ENCODE measurements at places on chromosomes 16 and 17. TPM values are rescaled to one million over a fixed set of nuclear protein-coding genes. Genes with fewer than 3 reads are reported as not detected.

DNA sequence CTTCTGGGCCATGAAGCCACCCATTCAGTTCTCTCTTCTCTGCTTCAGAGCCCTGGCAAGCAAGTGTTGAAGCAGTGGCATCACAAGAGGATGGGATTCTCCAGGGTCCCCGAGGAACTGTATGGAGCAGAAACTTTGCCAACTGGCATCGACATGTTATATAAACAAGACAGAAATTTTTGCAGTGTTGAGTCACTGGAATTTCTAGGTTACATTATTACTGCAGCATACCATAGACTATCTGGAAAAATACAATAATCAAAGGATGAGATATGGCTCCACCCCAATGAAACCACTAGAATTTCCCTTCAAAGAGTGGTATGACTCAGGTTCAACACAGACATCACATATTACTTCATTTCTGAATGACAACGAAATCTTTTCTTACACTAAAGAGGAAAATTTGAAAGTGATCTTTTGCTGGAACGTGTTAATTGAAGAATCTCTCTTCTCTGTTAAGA lies 343.0 kb upstream of the DYNLRB2 start:
- no peak for DNase-seq

The NT5M gene
- 7.1 TPM for total RNA-seq

DNA sequence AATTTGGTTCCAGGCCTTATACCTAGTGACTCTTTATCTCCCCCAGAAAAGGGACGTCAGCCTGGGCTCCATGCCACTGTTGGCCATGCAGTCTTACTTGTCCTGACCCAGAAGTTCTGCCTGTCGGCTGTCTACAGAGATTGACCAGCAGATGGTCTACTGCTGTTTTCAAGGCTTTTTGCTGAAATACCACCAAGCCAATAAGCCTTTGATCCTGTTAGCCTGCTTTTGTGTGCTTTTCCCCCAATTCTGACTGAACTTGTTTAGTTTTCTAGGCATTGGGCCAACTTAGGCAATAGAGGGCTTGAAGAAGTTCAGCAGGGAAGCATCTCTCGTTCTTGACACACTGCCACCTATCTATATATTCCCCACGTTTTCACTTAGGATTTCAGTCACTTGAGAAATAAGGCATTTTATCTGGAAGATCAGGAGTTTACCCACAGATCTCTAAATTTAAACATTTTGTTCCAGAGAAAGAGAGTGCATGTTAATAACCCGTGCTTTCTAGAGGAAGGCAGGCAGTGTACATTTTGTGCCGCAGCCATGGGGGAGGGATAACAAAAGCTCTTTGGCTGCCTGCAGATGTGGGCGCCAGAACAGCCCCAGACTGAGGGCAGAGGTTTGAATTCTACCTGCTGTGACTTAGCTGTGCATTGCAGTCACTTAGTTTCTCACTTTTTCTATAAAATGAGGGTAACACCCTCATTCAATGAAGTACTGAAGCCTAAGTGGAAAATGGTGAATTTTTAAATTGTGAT lies 12.3 kb upstream of the CARMIL2 start:
- no peak for DNase-seq

The TBC1D28 gene
- 0.18 TPM for total RNA-seq

- DNase-seq = peak; percentile 59
Observed at GRCh38 chr16:71540-72401, 660 bp downstream of the RHBDF1 start.

GRCh38 chr17:6567528-6568183 lies 11.3 kb upstream of the PITPNM3 start:
- DNase-seq = no peak
